ENCODE measurements at places on chromosomes 3 and 15.
A peak's percentile ranks its signal among the peaks of the same experiment; 100 is the strongest.

- peak; percentile 36 for DNase-seq
Observed at GRCh38 chr3:27758083-27758482, 36.0 kb upstream of the EOMES start.

DNA sequence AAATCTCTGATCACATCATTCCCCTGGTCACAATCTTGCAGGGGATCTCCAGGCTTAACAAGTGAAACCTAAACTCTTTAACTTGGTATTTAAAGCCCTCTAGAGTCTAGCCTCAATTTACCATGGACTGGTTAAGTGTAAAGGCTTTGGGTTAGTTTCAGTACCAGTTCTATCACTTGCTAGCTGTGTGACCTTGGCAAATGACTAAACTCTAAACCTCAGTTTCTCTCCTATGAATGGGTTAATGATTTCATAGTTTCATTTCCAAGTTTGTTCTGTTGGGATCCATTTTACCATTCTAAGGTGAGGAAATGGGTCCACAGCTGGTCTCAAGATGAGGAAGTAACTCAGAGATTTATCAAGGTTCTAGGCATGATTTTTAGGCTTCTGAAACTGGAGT lies 38.8 kb upstream of the TIMP4 start:
- no peak for DNase-seq

GRCh38 chr15:90318591-90318990 lies 33.5 kb upstream of the ZNF774 start:
- no peak for DNase-seq

GRCh38 chr15:58444658-58445332 lies 13.0 kb downstream of the LIPC start:
- DNase-seq: no peak

GRCh38 chr3:62647711-62648110 lies 227.5 kb downstream of the CADPS start:
- DNase-seq: no peak

GRCh38 chr15:52338891-52339290 lies 43.3 kb upstream of the MYO5C start:
- no peak for DNase-seq

DNA sequence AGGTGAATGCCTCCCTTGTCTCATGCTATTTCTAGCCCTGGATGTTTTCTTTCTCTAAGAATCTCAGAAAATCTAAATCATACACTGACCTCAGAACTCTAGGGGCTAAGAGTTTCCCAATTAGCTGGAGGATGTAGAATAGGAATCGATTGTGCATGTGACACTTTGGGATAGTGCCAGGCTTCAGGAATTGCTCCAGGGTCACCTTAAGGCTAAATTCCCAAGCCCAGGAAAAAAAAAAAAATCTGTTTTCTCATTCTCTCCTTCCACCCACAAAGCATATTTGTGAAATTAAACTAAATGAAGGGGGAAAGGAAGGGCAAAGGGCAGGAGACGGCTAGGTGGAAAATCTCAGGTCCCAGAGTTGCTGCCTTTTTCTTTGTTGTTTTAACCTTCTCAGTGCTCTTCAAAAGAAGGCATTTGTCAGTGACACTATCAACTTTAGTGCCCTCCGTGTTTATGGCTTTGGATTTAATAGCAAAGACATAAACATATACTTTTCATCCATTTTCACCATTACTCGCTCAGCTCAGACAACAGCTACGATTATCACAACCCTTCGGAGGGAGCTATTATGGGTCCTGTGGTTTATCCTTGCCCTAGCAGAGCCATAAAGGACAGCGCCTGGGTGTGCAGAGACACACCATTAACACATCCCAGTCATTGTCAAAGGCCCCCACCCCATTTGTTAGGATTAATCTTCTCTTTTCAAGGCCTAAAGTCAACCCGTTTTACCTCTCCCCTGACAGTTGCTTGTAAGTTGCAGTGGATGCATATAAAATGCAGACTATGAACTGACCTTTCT lies 271.7 kb downstream of the PDZRN3 start:
- DNase-seq: no peak

GRCh38 chr3:122621112-122621511 lies 43.7 kb downstream of the PARP15 start:
- DNase-seq: no peak

DNA sequence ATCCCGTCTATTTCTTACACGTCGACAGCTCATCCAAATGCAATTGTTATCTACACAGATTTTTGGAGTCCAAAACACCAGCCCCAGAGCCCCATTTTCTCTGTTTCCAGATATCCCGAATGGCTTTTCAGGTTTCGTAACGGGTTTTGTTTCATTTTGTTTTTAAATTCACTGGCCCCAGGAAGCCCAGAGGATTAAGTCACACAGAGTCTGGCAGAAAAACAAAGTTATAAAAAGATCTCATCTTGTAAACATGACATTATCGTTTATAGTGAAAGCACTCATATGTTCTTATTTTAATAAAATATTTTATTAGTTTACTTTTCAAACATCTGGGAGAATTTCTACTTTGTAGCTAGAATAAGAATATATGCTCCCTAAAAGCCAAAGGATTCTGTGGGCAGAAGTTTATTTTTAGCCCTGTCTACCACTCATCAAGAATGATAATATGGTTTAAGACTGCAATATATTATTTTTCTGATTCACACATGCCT lies 149.3 kb upstream of the SLC2A2 start:
- DNase-seq: no peak

- no peak for DNase-seq
Observed at GRCh38 chr3:81300324-81300927, 461.0 kb downstream of the GBE1 start.

- DNase-seq: no peak
Observed at GRCh38 chr15:27690290-27690689, 408.8 kb downstream of the OCA2 start.

GRCh38 chr3:189324538-189325138 lies 152.9 kb downstream of the TPRG1 start:
- no peak for DNase-seq

- no peak for DNase-seq
Observed at GRCh38 chr3:13021141-13022114, 51.8 kb downstream of the IQSEC1 start.

- DNase-seq: no peak
Observed at GRCh38 chr3:40885430-40885829, 313.9 kb upstream of the CTNNB1 start.

DNA sequence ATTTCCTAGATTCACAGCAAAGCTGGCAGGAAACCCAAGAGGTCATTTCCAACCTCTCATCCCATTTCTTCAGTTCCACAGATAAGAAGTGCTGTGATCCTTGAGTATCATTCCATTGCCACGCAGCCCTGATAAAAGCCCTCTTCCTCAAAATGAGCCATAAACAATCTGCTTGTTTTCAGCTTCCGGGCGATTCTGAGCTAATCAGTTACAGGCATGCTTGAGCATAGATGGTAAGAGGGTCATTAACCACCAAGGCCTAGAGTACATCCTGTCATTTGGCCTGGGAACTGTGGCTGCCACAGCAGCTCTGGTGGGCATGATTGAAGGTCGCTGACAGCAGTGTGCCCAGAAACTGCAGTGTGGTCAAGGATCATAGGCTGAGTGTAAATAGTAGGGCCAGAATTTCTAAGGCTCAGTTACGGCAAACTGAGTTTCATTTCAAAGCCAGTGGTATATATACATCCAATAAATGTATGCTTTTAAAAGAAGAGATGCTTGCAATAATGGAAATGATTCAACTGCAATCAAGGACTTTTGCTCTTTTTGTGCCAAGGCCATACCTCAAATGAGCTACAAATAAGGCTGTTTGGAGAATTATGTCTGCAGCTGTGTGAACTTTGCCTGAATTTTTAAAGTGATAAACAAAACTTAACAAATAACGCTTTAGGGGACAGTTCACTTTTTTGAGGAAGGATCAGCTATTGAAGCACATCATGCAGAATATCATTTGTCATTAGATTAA lies 47.3 kb downstream of the P3H2 start:
- no peak for DNase-seq

DNA sequence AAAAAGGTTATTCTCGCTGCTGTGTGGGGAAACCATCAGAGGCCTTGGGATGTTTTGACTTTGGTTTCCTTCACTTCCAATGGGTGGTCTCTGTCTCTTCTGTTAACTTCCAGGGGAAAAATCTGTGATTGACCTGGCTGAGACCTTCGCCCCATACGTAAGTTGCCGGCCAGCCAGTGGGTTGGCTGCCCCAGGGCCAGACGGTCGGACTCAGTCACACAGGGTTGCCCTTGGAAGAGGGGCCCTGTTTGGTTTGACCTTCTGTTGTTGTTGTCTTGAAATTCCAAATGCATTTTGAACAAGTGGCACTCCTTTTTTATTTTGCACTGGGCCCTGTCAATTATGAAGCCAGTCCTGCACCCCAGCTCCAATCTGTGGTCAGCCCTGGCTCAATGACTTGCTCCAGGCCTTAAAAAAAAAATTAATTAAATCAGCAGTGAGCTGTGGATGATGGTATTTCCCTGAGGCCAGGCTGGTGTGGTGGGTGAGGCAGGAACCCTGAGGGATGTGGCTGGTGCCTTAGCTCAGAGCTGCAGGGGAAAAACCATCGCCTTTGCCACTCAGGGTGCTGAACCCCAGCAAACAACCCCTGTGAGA lies 4.5 kb downstream of the FAM107A start:
- DNase-seq: no peak

GRCh38 chr3:130900959-130901358 lies 7.1 kb downstream of the ATP2C1 start:
- DNase-seq: no peak

- DNase-seq: no peak
Observed at GRCh38 chr3:134885877-134886621, 91.0 kb downstream of the EPHB1 start.

DNA sequence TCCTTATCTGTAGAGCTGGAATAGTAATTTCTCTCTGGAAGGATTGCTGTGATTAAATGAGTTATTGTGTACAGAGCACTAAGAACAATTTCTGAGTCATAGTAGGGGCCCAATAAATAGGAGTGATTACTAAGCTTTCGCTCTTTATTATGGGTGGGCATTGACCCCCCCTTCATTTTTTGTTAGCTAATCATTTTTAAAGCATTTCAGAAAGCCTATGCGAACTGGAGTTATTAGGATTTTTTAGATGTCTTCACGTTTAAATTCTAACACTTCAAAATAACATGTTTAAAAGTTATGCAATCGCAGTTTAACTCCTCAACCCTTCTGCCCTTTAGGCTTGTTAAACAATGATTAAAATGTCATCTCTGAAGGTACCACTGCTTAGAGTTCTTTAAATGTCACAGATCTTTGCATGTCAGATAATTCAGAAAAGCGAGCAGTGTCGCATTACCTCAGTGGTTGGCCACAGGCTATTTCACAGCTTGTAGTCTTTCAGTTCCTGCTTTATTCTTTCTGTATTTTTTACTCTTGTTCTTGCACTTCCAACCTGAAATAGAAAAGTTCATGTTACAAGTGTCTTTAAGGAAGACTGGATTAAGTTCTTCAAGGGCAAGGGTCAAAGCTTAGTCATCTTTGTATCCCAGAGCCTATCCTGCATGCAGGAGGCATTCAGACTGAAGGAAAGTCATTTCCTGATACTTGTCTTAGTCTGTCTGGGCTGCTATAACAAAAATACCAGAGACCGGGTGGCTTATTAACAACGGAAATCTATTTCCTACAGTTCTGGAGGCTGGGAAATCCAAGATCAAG lies 102.9 kb downstream of the FNDC3B start:
- peak; percentile 77 for DNase-seq

DNA sequence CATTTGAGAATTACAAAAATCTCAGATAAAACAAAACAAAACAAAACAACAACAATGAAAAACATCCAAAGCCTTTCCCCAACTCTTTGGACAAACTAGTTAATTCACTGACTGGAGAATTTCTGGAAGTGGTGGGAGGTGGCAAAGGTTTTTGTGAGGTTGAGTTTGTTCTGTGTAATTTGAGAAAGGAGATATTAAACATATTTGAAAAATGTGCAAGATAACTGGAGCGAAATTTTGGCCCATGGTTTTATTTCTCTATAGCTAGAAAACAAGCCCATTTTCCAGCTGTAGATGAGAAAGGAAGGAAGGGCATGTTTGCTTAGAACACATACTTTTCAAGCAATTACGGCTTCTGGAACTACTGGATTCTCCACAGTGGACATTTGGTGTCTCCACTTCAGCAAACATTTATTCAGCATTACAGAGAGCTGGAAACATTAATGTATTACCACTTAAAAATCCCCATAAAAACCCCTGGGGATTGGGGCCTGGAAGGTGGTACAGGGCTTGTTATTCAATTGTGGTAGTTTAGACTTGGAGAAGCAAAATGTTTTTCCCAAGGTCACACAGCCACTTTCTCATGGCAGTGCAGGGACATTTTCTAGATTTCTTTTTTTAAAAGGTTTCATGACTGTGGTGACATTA lies 135.8 kb downstream of the THSD4 start:
- no peak for DNase-seq

DNA sequence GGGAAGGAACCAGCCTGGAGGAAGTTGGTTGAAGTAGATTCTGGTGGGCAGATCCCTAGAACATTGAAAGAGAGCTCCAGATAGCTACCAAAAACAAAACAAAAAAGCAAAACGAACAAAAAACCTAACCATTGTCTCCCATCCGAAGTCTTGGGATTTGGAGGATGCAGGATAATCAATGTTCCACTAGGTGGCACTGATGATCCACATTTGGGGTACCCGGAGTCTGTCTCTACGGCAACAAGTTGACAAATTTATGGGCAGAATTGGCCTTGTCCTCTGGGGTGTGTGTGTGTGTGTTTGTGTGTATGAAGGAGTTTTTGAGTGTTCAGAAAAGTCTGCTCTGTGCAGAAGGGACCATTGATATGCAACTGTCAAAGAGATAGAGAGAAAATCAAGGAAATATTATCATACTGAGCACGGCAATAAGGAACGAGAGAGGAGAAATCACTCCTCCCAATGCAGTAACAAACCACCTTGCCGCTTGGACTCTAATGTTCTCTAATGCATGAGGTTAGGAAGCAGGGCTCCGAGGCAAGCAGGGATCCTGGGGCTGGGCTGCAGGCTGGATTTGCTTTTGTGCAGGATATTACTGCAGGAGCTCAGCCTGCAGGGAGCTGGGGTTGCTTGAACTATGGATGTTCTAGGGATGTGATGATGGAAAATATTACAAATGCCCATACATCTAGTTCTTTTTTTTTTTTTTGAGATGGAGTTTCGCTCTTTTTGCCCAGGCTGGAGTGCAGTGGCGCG lies 59.8 kb upstream of the KLHL25 start:
- peak; percentile 73 for DNase-seq
